Upper lobe of right lung (tissue), 1 donor: ENCODE measurements at places on chromosomes 1 and 21. TPM values are rescaled to one million over a fixed set of nuclear protein-coding genes. Genes with fewer than 3 reads are reported as not detected.

GRCh38 chr1:200162877-200163276 lies 135.4 kb downstream of the NR5A2 start:
- no peaks in the 10 kb centered on the region for H3K4me1 ChIP-seq
- H3K27ac ChIP-seq = no peak overlapping the region
- H3K27me3 ChIP-seq = no peaks in the 10 kb centered on the region
- no peaks in the 10 kb centered on the region for H3K36me3 ChIP-seq
- no peak overlapping the region for H3K4me3 ChIP-seq

DNA sequence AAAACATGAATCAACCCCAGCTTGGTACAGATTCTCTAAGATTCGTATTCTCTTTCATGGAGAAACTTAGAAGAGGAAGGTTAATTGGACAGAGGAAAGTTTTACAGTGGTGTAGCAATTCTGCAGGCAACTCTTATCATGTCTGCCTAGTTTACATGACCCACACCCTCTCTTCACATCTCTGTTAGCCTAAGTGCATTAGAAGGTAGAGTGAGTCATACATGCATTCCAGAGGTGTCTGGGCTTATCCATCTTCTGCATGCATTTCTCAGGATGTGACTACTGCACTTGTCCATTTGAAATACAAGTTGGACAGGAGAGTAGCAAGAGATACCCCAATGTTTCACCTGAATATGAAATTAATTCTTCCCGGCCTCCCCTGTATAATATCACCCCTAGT lies 578.4 kb upstream of the NCAM2 start:
- no peak for DNase-seq
- no peaks in the 10 kb centered on the region for H3K27me3 ChIP-seq
- no peak overlapping the region for H3K4me3 ChIP-seq
- no peak overlapping the region for H3K27ac ChIP-seq

GRCh38 chr1:173038875-173039554 lies 11.7 kb downstream of the TNFSF18 start:
- no peaks in the 10 kb centered on the region for H3K4me1 ChIP-seq
- H3K27me3 ChIP-seq = no peaks in the 10 kb centered on the region
- H3K27ac ChIP-seq = no peak overlapping the region
- no peak overlapping the region for H3K4me3 ChIP-seq

Gene CD48
- total RNA-seq = 21.5 TPM

Gene GPR61
- not detected for total RNA-seq

DNA sequence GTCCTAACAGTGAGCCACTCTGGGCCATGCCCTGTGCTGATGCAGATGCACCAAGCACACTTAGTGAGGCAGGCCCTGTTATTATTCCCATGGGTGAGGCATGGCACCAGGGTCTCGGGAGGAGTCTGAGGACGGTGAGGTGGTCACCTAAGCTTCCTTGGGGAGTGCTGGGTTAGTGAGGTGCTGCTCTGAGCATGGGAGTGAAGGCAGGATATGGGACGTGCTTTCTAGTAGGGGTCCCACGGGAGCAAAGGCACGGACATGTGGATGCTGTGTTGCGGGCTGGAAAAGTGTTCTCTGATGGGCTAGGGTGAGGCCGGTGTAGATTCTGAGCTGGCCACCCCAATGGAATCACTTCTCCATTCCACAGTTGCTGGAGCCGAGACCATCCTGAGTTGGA lies 77.5 kb upstream of the CSF3R start:
- H3K4me1 ChIP-seq = no peaks in the 10 kb centered on the region
- no peak overlapping the region for H3K27ac ChIP-seq
- no peaks in the 10 kb centered on the region for H3K36me3 ChIP-seq
- H3K27me3 ChIP-seq = no peaks in the 10 kb centered on the region

DNA sequence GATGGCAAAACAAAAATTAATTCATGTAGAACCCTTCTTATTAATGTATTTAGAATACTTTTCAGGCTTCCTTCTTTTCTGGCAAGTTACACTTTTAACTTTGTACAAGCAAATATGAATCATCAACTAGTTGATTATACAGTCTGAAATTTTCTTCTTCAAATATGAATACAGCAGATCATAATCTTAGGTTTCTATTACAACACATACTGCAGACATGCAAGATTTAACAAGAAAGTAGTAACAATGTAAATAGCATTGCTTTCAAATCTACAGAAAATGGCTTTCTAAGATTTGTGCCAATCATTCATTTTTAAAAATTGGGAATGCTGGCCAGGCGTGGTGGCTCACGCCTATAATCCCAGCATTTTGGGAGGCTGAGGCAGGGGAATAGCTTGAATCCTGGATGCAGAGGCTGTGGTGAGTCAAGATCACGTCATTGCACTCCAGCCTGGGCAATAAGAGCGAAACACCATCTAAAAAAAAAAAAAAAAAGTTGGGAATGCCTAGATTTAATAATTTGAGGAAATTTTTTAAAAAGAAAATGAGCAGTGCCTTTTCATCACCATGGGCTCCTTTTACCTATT lies 68.4 kb upstream of the DPYD start:
- H3K36me3 ChIP-seq = no peaks in the 10 kb centered on the region
- H3K27ac ChIP-seq = no peak overlapping the region
- H3K27me3 ChIP-seq = no peaks in the 10 kb centered on the region
- no peak overlapping the region for H3K4me3 ChIP-seq

DNA sequence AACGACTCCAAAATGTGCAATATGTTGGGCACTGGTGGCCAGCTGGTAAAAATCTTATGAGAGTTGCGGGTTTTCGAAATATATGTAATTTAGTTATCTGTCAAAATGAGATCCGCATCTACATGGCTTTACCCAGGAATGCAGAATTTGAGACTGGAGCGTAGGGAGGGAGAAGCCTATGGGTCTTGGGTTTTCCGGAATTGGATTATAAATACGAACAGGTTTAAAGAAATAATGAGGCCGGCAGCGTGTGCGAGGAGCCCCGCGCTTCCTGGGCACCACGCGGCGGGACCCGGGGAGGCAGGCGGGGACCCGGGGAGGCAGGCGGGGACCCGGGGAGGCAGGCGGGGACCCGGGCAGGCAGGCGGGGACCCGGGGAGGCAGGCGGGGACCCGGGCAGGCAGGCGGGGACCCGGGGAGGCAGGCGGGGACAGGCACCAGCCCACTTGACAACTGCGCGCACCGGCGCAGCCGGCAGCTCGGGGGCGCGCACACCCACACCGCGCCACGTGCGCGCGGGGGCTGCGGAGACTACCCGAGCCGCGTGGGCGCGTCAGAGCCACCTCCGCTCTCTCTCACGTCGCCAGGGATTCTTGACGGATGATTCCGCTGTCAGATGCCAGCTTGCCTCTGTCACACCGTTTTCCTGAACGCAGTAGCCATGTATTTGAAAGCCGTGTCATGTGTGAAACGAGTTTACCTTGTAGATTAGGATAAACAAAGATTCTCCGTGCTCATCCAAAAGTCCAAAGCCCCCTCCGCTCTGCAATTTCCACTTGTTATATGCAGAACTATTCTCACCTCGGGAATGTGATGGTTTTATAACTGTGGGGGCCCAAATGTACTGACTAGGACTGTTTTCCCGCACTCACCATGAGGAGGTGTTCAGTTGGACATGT lies 54.3 kb upstream of the HNRNPU start:
- H3K36me3 ChIP-seq = no peaks in the 10 kb centered on the region
- peaks cover 11% of the 10 kb centered on the region for H3K27me3 ChIP-seq

- H3K27ac ChIP-seq = peak overlapping the region; percentile 37
- no peaks in the 10 kb centered on the region for H3K27me3 ChIP-seq
- no peak for DNase-seq
Measured at GRCh38 chr21:43602266-43603232, 56.7 kb downstream of the HSF2BP start.

DNA sequence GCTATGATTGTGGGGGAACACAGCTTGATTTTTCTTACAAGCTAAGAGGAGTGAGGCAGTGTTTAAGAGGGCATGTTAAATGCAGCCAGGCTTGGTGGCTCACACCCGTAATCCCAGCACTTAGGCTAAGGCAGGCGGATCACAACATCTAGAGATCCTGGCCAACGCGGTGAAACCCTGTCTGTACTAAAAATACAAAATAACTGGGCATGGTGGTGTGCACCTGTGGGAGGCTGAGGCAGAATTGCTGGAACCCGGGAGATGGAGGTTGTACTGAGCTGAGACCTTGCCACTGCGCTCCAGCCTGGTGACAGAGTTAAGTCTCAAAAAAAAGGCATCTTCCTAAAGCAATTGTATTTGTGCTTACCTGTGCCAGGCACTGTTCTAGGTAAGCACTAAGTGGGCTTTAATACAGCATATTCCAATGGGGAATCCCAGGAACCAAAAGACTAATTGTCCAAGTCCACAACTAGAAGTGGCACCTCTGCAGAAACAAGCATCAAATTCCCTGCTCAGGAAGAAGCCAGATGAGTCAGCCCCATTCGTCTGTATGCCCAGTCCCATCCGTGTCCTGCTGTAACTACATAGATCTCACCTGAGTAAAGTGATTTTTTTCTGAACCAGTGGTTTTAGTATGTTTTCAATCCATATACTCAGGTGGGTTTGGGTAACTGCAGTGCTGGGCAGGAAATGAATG lies 4.6 kb downstream of the RCC1 start:
- H3K27ac ChIP-seq = peak overlapping the region; percentile 91
- no peak for DNase-seq
- peaks cover 38% of the 10 kb centered on the region for H3K4me1 ChIP-seq
- H3K36me3 ChIP-seq = peaks cover 76% of the 10 kb centered on the region

DNA sequence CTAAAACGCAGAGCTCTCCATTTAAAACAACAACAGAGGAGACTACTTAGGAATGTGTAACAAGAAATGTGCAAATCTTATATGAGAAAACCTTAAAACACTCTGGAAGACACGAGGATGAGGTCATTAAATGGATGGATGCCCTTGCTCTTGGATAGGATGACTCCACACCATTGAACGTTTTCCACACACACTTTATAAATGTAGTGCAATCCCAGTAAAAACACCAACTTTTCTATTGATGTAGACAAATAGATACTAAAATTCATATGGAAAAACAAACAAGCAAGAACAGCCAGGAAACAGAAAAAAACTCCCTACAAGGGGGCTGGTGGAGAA lies 18.4 kb upstream of the COL6A1 start:
- no peak overlapping the region for H3K27ac ChIP-seq
- DNase-seq = no peak
- H3K4me1 ChIP-seq = peaks cover 14% of the 10 kb centered on the region
- no peak overlapping the region for H3K4me3 ChIP-seq

- no peak for DNase-seq
- H3K27ac ChIP-seq = no peak overlapping the region
- no peak overlapping the region for H3K4me3 ChIP-seq
- no peaks in the 10 kb centered on the region for H3K4me1 ChIP-seq
- H3K36me3 ChIP-seq = no peaks in the 10 kb centered on the region
Measured at GRCh38 chr21:41868062-41868710, 11.0 kb downstream of the PRDM15 start.

DNA sequence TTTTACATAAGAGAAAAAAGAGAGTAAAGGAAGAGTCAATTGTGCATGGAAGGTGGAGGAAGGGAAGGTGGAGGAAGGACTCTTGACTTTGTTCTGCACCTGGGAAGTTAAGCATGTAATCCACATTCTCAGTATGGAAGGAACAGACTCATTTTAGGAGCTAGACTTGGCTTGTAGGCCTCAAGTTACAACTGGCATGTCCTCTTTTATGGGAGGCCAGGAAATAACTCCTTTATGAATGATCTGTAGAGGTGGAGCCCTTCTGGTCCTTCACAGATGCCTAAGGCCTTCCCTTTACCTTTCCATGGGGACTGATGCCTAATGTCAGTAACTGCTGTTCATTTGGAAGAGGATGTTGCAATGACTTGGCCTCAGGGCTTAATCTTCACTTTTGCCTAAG lies 29.4 kb upstream of the CCSAP start:
- no peaks in the 10 kb centered on the region for H3K4me1 ChIP-seq
- no peak for DNase-seq
- H3K4me3 ChIP-seq = no peak overlapping the region
- no peak overlapping the region for H3K27ac ChIP-seq

Gene INAVA
- 9.0 TPM for total RNA-seq

GRCh38 chr21:42081931-42082381 lies 10.8 kb downstream of the UMODL1 start:
- H3K27ac ChIP-seq = no peak overlapping the region
- no peak for DNase-seq
- no peaks in the 10 kb centered on the region for H3K4me1 ChIP-seq
- H3K4me3 ChIP-seq = no peak overlapping the region

DNA sequence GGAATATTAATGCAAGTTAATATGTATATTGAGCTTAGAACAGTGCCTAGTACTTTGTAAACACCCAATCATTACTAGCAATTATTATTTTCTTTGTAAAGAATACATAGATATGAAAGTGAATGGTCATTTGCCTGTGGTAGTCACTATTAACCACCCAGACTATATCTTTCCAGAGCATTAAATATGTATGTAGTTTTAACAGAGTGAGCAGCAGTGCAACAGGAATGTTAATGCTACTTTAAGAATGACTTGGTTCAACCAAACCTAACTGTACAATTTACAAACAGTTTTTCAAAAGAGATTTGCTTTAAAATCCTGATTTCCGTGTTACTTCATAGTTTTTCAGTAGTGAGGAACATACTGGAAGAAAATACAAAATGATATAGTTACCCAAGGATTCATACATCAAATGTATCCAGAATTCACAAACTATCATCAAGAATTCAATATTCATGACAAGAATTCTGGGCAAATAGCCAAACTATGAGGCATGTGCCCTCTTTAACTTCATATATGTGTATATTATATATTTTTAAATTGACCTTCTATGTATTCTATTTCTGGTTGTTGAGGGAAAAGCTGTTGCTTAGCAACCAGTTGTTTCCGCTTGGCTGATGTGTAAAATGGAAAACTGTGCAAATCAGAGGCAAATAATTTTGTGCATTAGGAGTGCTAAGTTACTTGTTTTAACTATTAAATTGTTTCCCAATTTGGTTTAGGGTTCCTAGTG lies 34.9 kb upstream of the IVNS1ABP start:
- no peaks in the 10 kb centered on the region for H3K4me1 ChIP-seq
- DNase-seq = no peak
- H3K27me3 ChIP-seq = no peaks in the 10 kb centered on the region
- no peak overlapping the region for H3K27ac ChIP-seq
- H3K36me3 ChIP-seq = no peaks in the 10 kb centered on the region
- H3K4me3 ChIP-seq = no peak overlapping the region

GRCh38 chr1:33119050-33119449 lies 38.1 kb downstream of the AZIN2 start:
- no peaks in the 10 kb centered on the region for H3K27me3 ChIP-seq
- no peak overlapping the region for H3K27ac ChIP-seq
- no peak for DNase-seq
- no peaks in the 10 kb centered on the region for H3K36me3 ChIP-seq

- H3K4me1 ChIP-seq = no peaks in the 10 kb centered on the region
- no peaks in the 10 kb centered on the region for H3K27me3 ChIP-seq
- no peak for DNase-seq
- no peaks in the 10 kb centered on the region for H3K36me3 ChIP-seq
Measured at GRCh38 chr1:245716561-245716960, 561.8 kb downstream of the KIF26B start.

Gene ITLN2
- 44.1 TPM for total RNA-seq

Gene CRYZL1
- 38.0 TPM for total RNA-seq

GRCh38 chr1:187762118-187762517 lies 933.4 kb downstream of the PLA2G4A start:
- no peaks in the 10 kb centered on the region for H3K4me1 ChIP-seq
- H3K27me3 ChIP-seq = no peaks in the 10 kb centered on the region
- no peak for DNase-seq
- H3K4me3 ChIP-seq = no peak overlapping the region
- H3K36me3 ChIP-seq = no peaks in the 10 kb centered on the region

GRCh38 chr1:56578963-56579875 lies at the start of gene PLPP3:
PLPP3 (minus strand) TSS chr1:56579563; CDS start chr1:56579016, 547 bp downstream.
- H3K36me3 ChIP-seq = no peaks in the 10 kb centered on the region
- DNase-seq = peak; percentile 91
- H3K4me3 ChIP-seq = peak within 1 kb of the TSS; percentile 83
- no peaks in the 10 kb centered on the region for H3K4me1 ChIP-seq

Gene ERVH48-1
- not detected for total RNA-seq

- H3K27me3 ChIP-seq = no peaks in the 10 kb centered on the region
- DNase-seq = peak; percentile 38
- no peaks in the 10 kb centered on the region for H3K4me1 ChIP-seq
Measured at GRCh38 chr1:25074351-25075227, 144.5 kb upstream of the RUNX3 start.
